ENCODE measurements at places on chromosomes 6 and 20.

GRCh38 chr6:31441365-31442267, 38.2 kb downstream of the MICA start:
- DNase-seq, result peak; percentile 86

DNA sequence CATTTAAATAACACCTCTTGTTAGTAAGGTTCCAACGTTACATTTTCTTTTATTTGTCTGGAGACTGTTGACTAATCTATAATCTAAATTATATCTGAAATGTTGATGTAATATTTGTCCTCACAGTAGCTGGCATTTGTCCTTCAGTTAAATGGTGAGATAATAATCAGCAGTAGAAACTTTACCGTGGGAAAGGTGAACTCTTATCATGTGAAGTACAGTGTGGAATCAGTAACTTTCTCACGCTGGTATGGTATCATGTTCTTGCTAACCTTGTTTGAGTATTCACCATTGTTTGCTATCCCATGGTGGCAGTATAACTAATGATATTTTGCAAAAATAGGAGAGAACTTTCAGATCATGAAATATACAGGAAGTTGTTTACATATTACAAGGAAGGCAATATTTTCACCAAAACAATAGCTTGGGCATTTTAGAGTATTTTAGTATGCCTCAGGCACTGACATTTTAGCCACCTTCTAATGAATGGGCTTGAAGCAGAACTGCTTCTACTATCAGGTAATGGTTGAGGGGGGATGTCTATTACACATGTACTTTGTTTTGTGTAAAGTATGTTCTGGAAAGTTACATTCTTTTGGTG, 4.8 kb downstream of the GMNN start:
- DNase-seq, result no peak

GRCh38 chr6:75208298-75209183, 2.7 kb upstream of the COL12A1 start:
- DNase-seq, result peak; percentile 78

DNA sequence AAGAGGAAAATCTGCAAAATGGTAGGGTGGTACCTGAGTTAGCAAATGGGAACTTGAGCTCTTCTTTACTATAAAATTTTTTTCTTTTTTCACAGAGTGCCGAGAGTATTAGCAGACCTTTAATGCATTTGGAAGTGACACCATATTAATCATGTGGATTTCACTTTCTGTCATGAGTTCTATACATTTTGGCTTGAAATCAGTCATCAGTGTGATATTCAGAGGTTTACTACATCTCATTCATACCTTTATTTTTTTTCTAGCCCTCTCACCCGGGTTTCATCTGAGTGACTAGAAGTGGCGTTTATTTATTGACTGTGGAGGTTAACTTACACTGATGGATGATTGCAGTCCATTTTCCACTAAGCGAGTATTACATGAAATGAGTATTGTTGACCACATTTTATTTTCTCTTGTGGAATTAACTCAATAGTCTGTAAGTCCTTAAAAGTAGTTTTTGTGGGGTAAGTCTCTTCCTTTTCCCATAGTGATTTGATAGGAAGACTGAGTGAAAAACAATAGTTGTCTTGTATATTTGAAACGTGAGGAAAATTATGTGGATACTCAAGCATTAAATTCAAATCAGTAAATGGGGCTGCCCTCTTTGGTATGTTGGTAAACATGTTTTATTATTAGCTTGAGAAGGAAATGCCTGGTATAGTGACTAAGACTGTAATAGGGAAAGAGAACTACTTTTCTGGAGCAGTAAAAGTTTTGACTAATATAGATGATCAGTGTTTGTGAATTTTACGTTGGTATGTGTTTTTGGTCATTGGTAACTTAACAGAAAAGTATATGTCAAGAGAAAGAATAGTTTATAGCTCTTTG, 55.5 kb downstream of the JARID2 start:
- no peak for DNase-seq

GRCh38 chr6:137370871-137371633, 123.1 kb downstream of the OLIG3 start:
- DNase-seq, result no peak

DNA sequence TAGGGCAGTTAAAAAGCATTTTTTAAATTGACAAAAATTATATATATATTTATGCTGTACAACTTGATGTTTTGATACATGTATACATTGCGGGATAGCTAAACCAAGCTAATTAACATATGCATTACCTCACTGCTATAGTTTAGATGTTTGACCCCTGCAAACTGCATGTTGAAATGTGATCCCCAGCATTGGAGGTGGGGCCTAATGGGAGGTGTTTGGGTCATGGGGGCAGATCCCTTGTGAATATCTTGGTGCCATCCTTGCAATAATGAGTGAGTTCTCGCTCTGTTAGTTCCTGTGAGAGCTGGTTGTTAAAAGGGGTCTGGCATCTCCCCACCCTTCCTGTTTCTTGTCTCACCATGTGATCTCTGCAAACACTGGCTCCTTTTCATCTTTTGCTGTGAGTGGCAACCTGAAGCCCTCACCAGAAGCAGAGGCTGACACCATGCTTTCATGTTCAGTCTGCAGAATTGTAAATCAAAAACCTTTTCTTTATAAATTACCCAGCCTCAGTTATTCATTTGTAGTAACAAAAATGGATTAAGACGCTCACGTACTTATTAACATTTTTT, 111.8 kb downstream of the MCHR2 start:
- no peak for DNase-seq

DNA sequence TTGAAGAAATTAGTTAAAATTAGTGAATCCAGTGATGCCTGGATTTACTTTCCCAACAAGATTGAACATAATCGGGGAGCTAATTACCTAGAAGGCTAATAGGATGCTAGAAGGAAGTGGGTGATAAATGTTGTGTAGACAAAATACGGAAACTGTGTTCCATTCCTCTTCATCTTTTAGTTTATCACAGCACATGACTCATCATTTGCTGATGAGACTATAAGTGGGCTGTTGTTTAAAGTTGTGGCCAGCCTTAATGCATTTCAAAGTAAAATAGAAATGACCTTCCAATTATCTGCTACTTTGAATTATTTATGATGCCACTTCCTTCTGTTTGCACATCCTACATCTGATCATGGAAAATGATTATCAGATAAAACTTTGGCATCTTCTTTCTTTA, 43.4 kb downstream of the OGFRL1 start:
- DNase-seq, result no peak

- no peak for DNase-seq
These were observed 248.1 kb downstream of the CD109 start for GRCh38 chr6:73943930-73944652.

GRCh38 chr20:25067102-25067987, 9.4 kb upstream of the ACSS1 start:
- DNase-seq, result no peak

GRCh38 chr6:26206868-26207801, 119.9 kb downstream of the HFE start:
- no peak for DNase-seq

GRCh38 chr6:16157909-16158308, 29.0 kb downstream of the MYLIP start:
- DNase-seq, result no peak

- DNase-seq, result no peak
These were observed 51.0 kb upstream of the ADGRF1 start for GRCh38 chr6:47093169-47093568.

DNA sequence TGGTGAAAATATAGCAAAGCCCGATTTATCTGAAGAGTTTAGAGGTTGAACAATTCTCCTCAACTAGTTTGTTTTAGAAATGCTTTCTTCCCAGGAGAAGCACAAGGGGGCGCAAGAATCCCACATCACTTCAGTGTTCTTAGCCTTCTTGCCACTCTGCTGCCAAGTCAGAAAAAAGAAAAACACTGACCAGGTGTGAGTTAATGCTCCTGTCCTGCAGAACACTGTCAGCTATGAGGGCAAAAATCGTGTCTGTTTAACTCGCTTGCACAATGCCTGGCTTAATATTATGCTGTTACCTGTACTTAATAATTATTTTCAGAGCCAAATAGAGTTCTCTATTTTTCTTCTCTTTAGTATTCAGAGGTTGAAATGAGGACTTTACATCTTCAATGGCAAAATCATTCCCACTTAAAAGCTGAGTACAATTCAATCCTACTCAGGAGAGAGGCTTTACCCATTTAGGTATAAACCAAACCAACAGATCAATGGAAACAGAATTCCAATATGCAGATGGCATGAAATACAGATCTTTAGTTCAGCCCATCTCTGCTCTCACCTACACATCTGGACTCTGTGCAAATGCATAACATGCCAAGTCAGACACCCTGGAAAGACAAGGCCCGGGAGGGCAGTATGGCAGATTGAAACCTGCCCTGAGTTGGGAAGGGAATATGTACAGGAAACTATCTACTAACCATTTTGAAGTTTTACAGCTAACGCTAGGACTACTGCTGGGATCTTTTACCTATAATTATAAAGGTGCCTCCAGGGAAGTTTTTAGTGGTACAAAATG, 71.4 kb upstream of the TULP1 start:
- DNase-seq, result peak; percentile 41

GRCh38 chr6:34096193-34096592, 49.7 kb downstream of the GRM4 start:
- DNase-seq, result no peak

DNA sequence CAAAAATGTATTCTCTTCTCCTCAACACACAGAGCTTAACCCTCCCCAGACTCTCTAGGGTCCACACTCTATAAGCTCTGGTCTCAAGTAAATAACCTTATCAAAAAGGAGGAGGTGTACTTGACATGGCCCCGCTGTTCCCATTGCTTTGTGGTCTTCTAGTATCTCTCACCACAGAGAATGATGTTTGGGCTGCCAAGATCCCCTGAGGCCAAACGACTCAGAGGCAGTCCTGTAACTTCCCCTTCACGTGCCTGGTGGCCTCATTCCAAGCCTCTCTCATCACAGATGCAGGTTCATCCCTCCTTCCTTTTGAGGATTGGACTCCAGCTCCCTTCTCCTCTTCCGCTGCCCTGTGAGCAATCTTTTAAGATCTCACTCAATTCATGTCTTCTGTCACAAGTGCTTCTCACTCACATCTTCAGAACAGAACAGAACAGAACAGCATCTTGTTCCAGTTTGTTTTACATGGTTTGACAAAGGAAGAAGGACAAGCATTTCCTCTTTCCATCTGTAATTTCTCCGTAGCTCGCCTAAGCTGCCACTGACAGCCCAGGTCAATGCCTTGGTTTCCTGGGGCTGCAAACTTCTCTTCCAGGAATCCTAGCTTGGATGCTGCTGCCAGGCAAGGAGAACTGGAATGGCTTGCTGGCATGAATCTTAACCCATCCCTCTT, 541.5 kb downstream of the CD83 start:
- no peak for DNase-seq

DNA sequence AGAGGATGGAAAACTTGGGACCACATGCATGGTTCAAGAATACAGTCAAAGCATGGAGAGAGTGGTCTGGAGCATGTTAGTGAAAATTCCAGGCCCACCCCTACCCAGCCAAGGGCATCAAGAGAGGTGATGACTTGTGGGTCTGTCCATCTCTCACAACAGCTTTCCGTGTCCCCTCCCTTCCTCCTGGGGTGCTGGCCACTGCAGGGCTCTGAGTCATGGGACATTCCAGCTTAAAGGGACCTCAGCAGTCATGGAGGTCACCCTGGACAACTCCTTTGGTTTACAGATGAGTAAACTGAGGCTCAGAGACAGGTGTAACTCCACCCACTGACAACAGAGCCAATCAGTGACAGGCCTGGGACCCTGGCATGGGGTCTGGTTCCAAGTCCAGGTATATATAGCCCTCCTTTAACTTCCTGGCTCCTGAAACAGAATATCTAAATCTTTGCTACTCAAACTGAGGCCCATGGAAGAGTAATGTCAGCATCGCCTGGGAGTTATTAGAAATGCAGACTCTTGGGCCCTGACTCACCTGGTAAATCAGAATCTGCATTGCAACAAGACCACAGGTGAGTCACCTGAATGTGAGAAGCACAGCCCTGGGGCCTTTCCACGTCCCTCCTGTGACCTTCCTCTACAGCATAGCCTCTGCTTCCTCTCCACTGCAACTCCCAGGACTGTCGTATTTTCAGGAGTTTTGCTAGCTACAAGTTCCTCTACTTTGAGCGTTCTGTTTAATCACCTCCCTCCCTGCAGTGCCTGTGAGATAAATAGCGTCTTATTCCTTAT, 170.2 kb downstream of the ZDHHC14 start:
- DNase-seq, result no peak

- no peak for DNase-seq
These were observed 9.2 kb downstream of the GGT7 start for GRCh38 chr20:34863421-34863965.

GRCh38 chr20:41125530-41126457, 11.5 kb upstream of the PLCG1 start:
- DNase-seq, result no peak

DNA sequence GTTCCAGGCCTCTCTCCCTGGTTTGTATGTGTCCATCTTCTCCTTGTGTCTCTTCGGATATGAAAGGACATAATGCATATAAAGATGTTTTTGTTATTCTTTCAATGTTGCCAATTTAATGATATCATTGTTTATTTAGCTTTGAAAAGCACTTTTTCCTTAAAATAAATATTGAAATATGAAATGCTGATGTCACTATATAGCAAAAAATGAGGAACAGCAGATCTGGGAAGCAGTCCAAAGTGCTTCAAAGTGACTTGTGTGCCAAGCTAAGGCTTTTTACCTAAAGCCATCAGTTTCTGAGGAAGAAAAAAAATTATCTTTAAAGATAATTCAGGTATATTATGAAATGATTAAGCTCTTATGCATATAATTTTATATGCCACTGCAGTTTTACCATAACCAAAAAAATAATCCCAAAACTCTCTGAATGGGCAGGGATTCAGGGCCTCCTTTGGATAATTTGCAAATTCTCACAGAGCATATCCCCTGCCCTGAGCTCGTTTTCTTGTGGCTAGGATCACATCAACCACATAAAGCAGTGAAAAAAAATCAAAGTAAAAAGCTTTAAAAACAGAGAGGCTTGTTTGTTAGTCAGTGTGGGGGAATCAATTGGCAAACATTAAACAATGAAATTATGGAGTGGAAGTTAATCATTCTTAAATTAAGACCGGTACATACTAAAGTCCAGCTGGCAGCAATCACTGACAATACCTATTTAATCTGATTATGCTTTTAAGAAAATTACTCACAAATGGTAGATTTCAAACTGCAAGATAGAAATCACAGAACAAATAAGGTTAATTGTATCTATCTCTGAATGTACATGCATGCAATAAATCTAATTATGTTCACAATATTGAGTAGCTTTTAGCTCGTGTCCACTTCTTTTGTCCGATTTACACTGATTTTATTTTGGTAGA, 1027.9 kb upstream of the ADGRB3 start:
- DNase-seq, result no peak

DNA sequence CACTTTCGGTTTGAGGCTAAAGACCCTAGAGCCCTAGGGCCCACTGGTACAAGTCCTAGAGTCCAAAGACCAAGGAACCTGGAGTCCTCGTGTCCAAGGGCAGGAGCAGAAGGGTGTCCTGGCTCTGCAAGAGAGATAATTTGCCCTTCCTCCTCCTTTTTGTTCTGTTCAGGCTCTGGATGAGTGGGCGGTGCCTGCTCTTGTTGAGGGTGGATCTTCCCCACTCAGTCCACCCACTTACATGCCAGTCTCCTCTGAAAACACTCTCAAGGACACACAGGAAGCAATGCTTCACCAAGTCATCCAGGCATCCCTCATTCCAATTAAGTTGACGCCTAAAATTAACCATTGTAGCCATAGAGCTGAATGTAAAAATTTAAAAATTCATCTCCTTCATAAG, 102.1 kb downstream of the UST start:
- no peak for DNase-seq

Measured in stimulated activated CD4-positive, alpha-beta T cell treated with anti-CD3 and anti-CD28 coated beads, Interleukin-1b, Interleukin-23, amount 100 ng/mL, for 4 hours (primary cell).